Heart right ventricle (tissue), 16 donors: ENCODE measurements at places on chromosomes 6 and 20. TPM values are rescaled to one million over a fixed set of nuclear protein-coding genes. Genes with fewer than 3 reads are reported as not detected.
A peak's percentile ranks its signal among the peaks of the same experiment; 100 is the strongest.

DNA sequence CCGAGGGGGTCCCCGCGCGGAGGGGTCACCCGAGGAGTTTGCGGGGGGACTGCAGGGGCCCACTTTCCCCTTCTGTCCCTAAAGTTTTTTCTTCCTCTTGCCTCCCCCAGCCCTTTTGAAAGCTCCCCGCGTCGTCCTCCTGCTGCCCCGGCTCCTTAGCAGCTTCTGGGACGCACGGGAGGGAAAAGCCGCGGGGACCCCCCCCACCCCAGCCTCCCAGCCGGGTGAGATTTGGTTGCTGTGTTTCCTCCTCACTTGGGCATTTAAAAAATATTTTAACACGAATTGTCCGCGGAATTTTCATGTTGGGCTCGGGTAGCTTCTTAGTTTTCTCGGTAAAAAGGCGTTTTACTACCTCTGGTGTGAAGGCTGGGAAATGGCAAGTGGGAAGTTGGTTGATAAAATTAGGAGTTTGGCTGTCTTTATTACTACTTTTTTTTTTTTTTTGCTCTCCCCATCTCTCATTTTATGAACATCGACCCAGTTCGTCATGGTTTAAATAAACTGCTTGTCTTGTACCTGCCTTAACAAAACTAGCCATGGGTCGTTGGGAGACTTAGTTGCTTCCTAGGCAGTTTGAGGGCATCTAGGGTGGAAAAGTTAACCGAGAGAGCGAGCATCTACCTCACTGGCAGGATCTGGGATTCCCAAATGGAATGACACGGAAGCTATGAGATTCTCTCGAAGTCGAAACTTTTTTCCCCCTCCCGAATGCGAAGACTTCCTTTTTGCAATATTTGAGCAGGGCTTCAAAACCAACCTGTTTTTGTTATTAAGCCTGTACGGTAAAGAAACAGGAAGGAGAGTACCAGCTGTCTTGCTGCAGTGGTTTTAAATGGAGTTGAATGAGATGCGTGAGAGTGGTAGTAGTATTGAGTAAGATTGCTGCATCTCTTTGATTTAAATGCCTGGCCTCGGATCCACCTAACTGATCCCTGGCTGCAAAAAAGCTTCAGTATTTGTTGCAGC is 868 bp downstream of the NCOA3 start:
- DNase-seq, result no peak

GRCh38 chr20:48194583-48194982 is 409.3 kb upstream of the SULF2 start:
- DNase-seq, result no peak

DNA sequence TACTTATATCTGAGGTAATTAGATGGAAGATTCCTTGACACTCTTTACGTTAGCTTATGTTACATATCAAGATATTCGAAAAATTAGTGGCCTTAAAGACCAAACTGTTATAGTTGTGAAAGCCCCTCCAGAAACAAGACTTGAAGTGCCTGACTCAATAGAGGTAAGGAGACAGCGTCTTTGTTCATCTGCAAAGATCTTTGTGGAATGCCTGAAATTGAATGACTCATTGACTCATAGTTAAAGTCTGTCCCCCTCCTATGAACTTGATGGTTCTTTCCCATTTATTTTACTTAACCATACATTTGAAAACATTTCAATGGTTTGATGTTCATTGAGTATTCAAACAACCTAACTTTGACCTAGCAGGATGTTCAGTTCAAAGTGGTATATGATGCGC is 47.6 kb upstream of the CDKAL1 start:
- no peak for DNase-seq

GRCh38 chr20:8476021-8476420 is 344.0 kb downstream of the PLCB1 start:
- DNase-seq, result no peak

DNA sequence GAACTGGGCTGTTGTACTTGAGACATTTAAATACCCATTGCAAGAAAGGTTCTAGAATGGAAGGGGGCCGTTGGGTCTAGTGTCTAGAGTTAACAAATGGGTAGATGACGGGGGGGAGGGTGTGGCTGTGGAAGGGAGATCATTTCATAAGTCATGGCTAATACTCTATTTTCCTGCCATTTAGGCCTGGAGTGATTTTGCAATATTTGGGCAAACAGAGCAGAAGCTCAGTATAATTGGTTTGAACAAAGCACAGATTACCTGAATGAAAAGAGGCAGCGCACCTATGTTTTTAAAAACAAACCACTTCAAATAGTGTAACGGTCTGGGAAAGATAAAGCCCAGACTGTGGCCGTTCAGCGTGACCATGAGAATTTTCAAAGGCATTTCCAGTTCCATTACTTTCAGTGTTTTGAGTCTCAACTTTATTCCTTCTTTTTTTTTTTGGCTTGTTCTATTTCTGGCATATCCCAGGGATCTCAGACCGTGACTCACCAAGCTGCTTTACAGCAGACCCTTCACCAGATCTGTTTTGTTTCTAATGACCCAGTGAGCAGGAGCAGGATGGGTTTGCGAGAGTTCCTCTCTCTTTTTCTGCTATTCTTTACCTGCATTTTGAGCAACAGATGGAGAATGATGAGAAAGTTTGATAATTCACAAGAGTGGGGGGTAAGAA is 73.7 kb downstream of the LYRM2 start:
- no peak for DNase-seq

GRCh38 chr6:45702849-45703739 is 312.6 kb downstream of the CLIC5 start:
- DNase-seq, result no peak

The LY6G6C gene
- not detected for total RNA-seq

GRCh38 chr6:112710710-112711109 is 363.6 kb downstream of the RFPL4B start:
- DNase-seq, result no peak

DNA sequence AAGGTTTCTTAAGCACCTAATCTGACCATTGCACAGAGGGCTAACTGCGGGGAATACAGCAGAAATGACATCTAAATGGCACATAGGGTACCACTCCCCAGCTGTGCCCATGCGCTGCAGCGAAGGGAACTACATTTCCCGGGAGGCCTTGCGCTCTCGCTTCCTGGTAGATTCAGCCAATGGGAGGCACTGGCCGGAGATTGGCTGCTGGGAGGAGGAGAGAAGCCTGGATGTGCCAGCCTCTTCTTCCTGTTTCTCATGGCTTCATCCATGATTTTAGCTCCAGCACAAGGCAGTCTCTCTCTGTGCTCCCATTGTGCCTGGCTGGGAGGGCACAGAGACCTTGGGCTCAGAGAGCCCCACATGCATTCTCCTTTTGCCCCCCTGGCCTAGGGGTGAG is 101.7 kb upstream of the FOXA2 start:
- peak; percentile 50 for DNase-seq

- DNase-seq, result no peak
These were observed 585.1 kb downstream of the QKI start for GRCh38 chr6:163999475-164000125.
